NCI-H2029 (cell line): ENCODE measurements at places on chromosomes 5 and 9.

GRCh38 chr9:16337322-16338029, 533.0 kb downstream of the BNC2 start:
- DNase-seq = no peak

DNA sequence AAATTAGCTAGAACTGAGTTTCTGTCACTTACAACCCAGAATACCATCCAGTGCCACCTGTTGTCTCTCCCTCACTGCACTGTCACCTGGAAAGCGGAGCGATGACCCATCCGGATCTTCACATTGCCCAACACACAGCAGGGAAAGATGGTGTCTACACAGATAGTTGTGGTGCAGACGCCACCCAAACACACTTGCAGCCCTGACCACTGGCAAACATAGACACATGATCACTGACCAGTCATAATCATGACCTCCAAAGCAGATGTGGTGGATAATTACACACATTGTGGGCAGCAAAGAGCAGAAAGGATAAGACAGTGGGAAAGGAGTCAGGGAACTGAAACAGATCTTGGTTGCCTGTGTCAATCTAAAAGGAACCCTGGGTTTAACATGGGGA, 64.7 kb downstream of the GABBR2 start:
- no peak for DNase-seq

- DNase-seq = no peak
These were observed 82.2 kb upstream of the HSPA9 start for GRCh38 chr5:138657360-138657759.

GRCh38 chr9:131447148-131447547, 53.3 kb downstream of the PRRC2B start:
- no peak for DNase-seq

GRCh38 chr9:36894695-36895310, 139.3 kb downstream of the PAX5 start:
- DNase-seq = no peak

DNA sequence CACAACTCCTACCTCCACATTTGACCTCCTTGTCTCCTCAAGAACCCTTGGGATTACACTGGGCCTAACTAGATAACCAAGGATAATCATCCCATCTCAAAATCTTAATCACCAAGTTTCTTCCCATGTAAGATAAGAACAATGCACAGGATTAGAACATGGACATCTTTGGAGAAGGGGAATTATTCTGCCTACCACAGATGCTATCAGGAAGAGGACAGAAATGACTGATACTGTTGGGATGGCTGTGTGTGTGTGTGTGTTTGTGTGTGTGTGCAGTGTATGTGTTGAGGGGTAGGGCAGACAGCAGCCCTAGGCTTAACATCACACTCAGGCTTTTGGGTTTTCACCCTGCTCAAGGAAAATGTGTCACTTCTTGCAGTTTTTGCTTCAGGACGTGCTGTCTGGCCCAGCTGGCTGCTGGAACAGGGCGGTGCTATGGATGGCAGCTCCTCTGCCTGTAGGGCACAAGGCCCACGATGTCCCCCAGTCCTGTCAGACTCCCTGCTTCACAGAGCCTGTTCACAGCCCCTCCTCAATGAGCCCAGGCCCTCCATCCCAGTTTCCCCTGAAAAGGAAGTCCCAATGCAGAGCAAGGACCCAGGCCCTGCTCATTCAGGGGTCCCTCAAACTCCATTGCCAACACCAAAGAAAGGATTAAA, 7.7 kb downstream of the CA9 start:
- no peak for DNase-seq

DNA sequence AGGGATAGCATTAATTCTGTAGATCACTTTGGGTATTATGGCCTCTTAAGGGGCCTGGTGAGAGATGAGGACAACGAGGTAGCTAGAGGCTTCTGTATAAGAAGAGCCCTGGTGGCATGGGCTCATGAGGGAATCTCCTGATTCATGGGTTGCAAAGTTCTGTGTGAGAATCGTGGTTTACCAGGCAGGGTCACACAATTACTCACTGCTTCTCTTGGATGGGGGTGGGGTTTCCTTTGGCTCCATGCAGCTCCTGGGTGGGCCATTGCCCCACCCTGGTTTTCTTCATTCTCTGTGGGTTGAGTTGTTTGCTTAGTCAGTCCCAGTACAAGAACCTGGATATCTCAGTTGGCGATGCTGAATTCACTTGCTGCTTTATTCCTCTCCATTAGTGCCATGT, 30.9 kb upstream of the TNFSF15 start:
- DNase-seq = no peak

- DNase-seq = peak; percentile 51
These were observed 19.1 kb downstream of the TNFSF8 start for GRCh38 chr9:114911167-114911821.

- no peak for DNase-seq
These were observed 615.5 kb upstream of the CHD1 start for GRCh38 chr5:99544356-99544755.

DNA sequence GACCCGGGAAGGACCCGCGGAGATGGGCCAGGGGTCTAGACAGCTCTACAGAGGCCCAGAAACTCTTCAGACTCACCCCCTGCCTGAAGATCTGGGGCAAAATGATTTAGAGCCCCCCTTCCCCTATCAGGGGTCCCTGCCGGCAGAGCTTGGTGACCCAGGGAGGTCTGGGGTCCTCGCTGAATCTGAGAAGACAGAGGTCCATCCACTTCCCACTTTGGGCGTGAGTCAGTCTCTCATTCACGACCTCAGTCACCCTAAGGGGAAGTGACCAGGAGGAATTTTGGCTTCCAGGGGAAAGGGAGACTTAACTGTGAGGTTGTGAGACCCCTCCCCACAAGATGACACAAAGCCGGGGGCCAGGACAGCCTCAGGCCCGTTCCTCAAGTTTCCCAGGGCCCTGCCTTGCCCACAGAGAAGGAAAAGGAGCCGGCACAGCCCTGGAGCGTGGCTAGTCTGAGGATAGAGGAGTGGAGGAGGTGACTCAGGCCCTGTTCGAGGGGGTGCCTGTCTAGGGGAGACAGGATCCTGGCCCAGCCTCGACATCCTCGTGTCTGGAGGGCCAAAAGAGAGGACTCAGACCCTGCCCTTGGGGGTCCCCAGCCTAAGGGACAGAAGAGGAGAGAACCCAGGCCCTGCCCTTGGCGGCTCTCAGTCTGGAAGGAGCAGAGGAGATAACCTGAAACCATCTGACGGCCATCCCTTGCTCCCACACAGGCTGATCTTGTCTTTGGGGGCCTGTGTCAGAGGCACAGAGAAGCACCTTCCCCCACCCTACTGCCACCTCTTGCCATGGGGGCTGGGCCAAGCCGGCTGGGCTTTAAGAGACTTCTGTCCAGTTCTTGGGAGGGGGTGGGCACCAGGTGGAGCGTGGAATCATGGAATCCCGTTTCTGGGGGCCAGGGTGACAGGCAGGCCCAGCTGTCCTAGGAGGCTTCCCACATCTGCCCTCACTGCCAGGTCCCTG, 889 bp downstream of the PDLIM4 start:
- DNase-seq = no peak

DNA sequence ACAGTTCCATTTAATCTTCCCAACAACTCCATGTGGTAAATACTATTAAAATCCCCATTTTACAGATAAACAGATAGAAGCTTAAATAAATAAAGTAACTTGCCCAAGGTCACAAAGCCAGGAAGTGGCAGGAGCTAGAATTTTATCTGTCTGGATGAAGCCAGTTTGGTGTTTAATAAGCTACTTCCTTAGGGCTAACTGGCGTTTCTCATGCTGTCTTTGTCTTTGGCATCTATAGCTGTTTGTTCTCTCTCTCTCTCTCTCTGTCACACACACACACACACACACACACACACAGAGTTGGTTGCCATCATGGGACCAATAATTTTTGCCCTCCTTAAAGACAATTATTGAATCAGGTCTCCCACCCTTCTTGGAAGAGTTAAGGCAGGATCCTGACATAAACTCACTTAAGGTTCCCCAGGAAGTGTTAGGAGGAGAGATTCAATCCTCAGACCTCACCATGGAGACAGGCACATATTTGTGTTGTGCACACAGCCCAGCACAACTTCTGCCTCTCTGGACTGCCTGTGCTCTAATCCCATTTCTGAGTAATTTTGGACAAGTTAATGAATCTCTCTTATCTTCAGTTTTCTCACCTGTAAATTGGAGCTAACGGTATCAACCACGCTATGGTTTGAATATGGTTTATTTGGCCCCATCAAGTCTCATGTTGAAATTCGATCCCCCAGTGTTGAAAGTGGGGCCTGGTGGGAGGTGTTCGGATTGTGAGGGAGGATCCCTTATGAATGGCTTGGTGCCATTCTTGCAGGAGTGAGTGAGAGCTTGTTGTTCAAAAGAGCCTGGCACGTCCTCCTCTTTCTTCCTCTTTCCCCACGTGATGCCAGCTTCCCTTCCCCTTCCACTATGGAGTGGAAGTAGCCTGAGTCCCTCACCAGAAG, 8.3 kb upstream of the ADRA1B start:
- peak; percentile 14 for DNase-seq

DNA sequence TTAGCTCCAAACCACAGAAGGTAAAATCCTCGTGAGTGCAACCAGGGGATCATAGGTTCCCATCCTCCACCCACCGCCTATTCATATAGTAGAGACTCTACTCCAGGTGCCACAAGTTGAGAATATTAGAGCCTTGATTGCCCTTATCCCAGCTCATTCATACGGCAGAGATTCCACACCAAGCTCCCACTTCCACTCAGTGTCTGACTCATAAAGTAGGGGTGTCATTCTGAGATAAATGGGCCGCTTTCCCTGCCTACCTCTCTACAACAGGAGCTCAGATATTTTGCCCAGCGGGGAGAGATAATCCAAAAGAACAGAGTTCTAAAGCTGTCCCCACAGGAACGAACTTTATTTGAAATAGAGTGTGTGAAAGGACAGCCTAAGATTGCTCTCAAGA, 9.4 kb downstream of the SLC22A4 start:
- DNase-seq = no peak

DNA sequence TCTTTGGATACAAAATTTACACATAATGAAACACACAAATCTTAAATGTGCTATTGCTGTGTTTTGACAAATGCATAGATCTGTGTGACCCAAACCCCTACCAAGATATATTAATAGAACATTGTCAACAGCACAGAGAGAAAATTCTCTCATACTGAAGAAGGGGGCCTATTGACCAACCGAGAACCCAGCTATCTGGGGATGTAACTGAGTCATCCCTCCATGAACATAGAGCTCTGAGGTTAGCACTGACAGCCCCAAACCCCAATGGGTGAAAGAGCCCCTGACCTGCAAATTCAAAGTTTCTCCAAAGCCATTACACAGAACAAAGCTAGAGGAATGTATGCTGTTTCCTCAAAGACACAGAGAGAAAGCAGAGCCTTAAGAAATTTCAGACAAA, 180.8 kb downstream of the PAX5 start:
- no peak for DNase-seq

- DNase-seq = no peak
These were observed 15.3 kb downstream of the AP3B1 start for GRCh38 chr5:78279194-78279593.

- DNase-seq = no peak
These were observed 14.6 kb downstream of the MRPL36 start for GRCh38 chr5:1785062-1785461.

DNA sequence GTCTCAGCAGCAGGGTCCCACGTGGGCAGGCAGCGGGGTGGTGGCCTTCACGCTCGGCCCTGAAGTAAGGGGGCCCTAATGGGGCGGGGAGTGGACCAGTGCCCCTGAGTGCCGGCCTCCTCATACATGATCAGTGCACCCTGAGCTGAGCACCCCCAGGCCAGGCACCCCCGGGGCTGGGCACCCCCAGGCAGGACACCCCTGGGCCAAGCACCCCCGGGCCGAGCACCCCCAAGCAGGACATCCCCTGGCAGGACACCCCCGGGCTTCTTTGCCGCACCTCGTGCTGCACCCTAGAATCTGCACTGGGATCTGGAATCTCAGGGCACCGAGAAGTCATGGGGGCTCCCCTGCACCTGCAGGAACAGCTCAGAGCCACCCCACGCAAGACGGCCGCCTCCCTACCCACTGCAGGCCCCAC, 51.4 kb downstream of the EXD3 start:
- no peak for DNase-seq

DNA sequence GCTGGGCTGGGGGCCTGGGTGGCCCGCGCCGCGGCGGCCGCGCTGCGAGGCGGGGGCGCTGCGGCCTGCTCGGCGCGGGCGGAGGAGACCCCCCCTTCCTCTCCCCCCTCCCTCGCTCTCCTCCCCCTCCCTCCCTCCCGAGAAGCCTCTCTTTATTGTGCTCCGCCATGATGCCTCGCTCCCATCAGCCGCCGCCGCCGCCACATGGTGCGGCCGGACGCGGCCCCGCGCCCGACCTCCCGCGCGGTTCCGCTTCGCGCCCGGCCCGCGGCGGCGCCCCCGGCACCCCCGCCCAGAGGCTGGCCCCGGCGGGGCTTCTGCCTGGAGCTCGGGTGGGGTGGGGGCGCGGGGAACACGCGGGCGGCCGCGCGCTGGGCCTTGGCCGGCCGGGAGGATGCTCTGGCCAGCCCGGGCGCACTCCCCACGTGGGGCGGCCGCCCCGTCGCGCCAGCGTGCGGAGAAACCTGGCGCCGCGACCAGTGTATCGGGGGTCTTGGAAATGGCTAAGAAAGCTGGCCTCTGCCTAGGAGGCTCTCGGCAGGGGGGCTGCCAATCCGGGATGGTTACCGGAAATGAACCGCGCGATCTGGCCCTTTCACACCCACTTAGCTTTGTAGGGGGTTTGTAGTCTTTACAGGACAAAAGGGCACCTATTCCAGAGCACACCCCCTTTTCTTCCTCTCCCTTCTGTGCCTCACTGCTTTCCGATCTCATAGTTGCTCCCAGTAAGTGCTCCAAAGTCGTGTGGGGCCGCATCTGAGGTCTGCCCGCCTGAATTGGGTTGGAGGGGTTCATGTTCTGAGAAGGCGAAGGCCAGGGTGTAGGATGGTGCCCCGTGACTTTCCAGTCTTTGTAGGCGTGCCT, 1.0 kb downstream of the SET start:
- peak; percentile 37 for DNase-seq

DNA sequence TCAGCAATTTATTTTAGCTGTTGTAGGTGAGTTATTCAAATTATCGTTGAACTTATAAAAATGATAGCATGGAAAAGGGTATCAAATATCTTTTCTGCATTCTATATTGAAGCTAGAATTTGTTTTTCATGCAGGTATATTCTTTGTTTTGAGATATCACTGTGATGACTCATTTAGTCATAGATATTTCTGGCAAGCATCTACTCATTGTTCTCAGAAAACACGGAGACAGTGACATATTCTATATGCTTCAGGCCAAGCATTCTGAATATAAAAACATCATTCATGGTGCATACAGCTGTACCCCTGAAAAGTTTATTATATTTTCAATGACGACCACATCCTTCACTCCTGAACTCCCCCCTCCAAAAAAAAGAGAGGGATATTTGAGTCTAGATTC, 150.3 kb upstream of the GRIA1 start:
- no peak for DNase-seq

DNA sequence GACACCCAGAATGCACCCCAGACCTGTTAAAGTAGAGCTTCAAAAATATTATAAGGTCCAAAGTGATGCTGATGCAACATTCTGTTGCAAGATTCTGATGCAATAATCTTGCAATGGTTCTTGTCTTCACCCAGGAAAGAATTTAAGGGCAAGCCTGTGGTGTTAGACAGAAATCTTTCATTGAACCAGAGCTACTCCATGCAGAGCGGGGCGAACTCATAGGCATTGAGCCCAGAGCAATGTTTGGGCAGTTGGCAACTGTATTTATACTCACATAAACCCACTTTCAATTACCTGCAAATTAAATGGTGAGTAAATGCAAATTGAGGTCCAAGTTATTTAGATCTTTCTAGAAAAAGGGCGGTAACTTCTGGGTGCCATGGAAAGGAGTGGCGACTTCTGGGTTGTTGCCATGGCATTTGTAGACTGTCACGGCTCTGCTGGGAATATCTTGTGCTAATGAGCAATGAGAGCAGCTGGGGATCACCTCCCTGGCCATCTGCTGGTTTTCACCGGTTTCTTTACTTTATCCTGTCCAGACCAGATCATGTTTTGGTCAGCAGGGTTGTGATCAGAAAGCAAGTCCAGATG, 163.4 kb downstream of the ICE1 start:
- no peak for DNase-seq
